ENCODE measurements at places on chromosomes 3 and 15.

GRCh38 chr3:185341616-185342458 lies 21.1 kb upstream of the MAP3K13 start:
- no peak for DNase-seq

DNA sequence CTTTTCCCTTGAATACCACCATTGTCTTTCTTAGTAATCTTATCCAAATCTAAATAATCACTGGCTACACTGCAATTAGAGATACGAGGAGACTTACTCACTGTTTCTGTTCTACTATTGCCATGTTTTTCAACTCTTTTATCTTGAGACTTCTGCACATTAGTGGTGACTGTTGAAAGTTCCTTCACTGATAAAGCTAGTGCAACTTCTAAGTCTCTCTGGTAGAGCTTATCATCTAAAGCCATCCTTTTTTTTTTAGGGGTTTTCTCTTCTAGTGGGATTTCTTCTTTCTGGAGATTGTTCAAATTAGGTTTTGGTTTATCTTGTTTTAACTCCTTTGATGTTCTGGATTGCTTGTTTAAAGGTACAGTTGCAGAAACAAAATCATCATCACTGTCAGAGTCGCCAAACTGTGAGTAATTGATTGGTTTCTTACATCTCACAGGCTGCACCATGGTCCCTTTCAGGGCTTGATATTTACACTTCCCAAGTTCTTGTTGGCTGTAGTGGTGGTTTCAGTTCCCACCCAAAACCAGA lies 37.7 kb downstream of the NCK1 start:
- DNase-seq: no peak

- no peak for DNase-seq
These were observed 36.5 kb downstream of the PPM1L start for GRCh38 chr3:160792540-160792939.

GRCh38 chr3:188421151-188421821 lies 267.3 kb downstream of the LPP start:
- DNase-seq: no peak

- no peak for DNase-seq
These were observed 130.3 kb downstream of the NR1I2 start for GRCh38 chr3:119912220-119912619.

GRCh38 chr3:53384465-53385423 lies 37.4 kb upstream of the DCP1A start:
- no peak for DNase-seq

DNA sequence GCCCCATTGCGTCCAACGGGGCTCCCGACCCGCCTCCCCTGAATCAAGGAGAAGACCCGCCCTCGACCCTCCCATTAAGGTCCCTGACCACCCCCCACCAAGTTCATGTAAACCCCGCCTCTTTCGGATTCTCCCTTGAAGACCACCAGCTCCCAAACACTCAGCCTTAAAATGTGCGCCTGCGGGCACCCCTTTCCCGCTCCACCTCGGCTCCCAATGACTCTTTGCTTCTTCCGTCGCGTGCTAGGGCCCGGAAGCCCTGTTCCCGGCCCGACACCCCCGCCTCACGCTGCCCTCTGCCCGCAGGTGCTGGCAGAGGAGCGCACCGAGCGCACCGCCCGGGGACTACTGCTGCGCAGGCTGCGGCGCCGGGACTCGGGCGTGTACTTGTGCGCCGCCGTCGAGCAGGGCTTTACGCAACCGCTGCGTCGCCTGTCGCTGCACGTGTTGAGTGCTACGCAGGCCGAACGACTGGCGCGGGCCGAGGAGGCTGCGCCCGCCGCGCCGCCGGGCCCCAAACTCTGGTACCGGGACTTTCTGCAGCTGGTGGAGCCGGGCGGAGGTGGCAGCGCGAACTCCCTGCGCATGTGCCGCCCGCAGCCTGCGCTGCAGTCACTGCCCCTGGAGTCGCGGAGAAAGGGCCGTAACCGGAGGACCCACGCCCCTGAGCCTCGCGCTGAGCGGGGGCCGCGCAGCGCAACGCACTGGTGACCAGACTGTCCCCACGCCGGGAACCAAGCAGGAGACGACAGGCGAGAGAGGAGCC lies 2.7 kb upstream of the LSMEM2 start:
- DNase-seq: no peak
